ENCODE measurements at places on chromosomes 5 and 9. TPM values are rescaled to one million over a fixed set of nuclear protein-coding genes. Genes with fewer than 3 reads are reported as not detected.

The DBH gene
- polyA plus RNA-seq, result not detected

The LCN15 gene
- polyA plus RNA-seq, result not detected

The TERT gene
- polyA plus RNA-seq, result not detected

The CFAP157 gene
- 0.24 TPM for polyA plus RNA-seq

The RNF180 gene
- not detected for polyA plus RNA-seq

The ACTBL2 gene
- not detected for polyA plus RNA-seq

The CD180 gene
- polyA plus RNA-seq, result 0.63 TPM

The OR2S2 gene
- not detected for polyA plus RNA-seq

DNA sequence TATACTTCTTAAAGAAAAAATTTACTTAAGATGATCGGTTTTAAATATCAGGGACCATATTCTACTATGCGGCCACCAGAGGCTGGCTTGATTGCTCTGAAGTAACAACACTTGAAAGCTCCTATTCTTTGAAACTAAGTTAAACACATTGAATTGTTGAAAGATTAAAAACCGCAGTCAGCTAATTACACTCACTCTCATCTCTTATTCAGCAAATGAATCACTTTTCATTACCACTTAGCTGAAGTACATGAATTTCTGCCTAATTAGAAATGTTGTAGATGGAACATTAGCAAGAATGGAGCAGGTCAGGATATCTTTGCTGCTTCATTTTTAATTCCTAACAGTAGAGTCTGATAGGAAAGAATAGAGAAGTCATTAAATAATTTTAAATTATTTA, 42.3 kb downstream of the LSM11 start:
- H3K27me3 ChIP-seq, result no peaks in the 10 kb centered on the region
- H3K4me1 ChIP-seq, result no peaks in the 10 kb centered on the region
- H3K36me3 ChIP-seq, result peaks cover 45% of the 10 kb centered on the region
- DNase-seq, result no peak

DNA sequence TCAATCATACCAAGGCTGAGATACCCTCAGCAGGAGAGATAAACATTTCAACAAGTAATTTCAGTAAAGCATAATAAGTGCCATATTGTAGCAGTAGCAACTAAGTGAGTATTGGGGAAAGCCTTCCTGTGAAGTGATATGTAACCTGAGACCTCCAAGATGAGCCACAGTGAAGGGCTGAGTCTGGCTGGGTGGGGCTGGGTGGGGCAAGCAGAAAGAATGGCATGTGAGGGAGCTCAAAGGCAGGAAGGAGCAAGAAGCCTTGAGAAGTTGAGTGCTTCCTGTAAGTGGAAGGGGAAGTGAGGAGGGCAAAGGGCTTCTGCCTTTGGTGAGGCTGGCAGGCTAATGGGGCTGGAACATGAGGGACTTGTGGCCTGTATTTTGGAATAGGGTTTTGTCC, 19.7 kb upstream of the ASTN2 start:
- no peak overlapping the region for H3K4me3 ChIP-seq
- no peaks in the 10 kb centered on the region for H3K4me1 ChIP-seq
- no peaks in the 10 kb centered on the region for H3K27me3 ChIP-seq
- no peak overlapping the region for H3K27ac ChIP-seq
- DNase-seq, result no peak
- H3K36me3 ChIP-seq, result no peaks in the 10 kb centered on the region

GRCh38 chr5:164433106-164433870, 927.9 kb downstream of the MAT2B start:
- H3K4me3 ChIP-seq, result no peak overlapping the region
- no peaks in the 10 kb centered on the region for H3K36me3 ChIP-seq
- no peak for DNase-seq
- no peaks in the 10 kb centered on the region for H3K27me3 ChIP-seq

DNA sequence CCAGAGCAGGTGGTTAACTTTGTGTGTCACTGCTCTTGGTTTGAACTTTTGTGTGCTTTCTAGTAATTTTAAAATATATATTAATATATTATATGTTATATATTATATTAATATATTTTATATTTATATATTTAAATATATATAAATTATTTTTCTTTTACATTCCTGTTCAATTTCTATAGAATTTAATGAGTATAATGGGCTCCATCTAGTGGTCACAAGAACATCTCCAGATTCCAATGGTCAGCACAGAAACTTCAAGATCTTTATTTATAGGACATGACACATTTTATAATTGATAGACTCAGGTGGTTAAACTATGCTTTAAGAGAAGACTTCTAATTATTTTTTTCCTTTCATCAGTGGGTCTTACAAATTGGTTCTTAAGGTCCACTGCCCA, 39.1 kb downstream of the COL23A1 start:
- peaks cover 6% of the 10 kb centered on the region for H3K27me3 ChIP-seq
- H3K27ac ChIP-seq, result no peak overlapping the region
- peaks cover 8% of the 10 kb centered on the region for H3K4me1 ChIP-seq

DNA sequence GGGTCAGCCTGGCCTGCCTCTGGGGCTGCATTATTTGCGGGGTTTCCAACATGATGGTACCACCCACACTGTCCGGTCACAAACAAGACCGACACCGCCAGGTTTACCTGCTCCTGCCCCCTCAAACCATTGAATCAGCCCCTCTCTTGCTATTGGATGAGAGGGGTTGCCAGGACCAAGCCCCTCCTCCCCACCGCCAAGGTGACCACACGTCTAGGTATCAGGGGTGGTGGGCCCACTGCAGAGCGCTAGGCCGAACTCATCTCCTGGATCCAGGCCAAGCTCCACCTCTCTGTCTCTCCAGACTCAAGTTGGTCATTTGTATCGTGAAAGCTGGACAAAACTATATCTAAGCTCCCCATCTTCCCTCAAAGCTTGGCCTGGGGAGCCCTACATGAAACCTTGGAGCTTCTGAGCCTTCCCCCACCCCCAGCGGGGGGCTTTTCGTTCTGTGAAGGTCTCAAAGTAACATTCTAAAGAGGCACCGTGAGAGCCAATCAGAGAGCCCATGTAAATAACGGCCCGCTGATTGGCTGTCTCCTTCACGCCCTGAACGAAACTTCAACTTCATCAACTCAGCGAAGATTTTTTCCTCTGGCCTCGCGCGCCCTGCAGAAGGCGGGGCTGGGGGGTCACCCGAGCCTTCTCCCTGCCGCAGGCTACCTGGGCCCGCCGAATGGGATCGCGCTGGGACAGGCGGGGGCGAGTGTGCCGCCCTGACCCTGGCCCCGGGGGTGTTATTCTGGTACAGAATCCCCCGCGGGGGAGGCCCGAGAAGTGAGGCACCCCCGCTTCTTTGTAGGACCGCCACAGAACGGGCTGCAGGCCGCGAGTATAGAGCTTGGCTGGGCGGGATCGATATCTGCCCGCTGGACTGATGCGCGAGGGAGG, 49.6 kb upstream of the PSD2 start:
- peak overlapping the region; percentile 99 for H3K27ac ChIP-seq
- H3K27me3 ChIP-seq, result peaks cover 17% of the 10 kb centered on the region
- peaks cover 44% of the 10 kb centered on the region for H3K4me1 ChIP-seq
- H3K36me3 ChIP-seq, result no peaks in the 10 kb centered on the region
- peak overlapping the region; percentile 90 for H3K4me3 ChIP-seq
- peak; percentile 78 for DNase-seq

GRCh38 chr5:125521289-125521688, 774.9 kb upstream of the ZNF608 start:
- H3K36me3 ChIP-seq, result no peaks in the 10 kb centered on the region
- DNase-seq, result no peak
- no peaks in the 10 kb centered on the region for H3K27me3 ChIP-seq
- H3K4me3 ChIP-seq, result no peak overlapping the region

- peaks cover 17% of the 10 kb centered on the region for H3K27me3 ChIP-seq
- peak; percentile 47 for DNase-seq
- H3K4me1 ChIP-seq, result peaks cover 51% of the 10 kb centered on the region
- peaks cover 17% of the 10 kb centered on the region for H3K36me3 ChIP-seq
- H3K27ac ChIP-seq, result peak overlapping the region; percentile 95
These were observed 610 bp downstream of the PSIP1 start for GRCh38 chr9:15509931-15510788.

DNA sequence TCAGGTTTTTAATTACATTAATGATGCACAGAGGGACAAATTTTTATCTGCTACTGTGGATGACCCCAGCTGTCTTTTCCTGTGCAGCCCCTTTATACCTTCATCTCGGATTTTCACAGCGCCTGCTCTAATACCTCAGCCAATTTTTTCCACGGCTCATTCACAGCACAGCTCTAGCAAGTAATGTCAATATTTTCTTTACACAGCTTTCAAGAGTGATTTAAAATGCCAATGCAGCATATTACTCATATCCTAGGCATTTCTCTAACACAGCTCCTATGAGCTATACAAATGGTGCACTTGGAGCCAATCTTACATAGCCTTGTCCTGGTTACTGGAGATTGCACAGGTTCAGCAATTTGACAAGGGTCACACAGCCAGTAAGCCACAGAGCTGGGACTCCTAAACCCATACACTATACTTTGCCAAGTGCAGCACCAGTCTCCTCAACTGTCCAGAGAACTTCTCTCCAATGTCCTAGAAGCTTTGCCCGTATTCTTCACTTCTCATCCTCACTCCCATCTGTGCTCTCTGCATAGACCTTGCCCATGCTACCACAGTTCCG, 661.8 kb downstream of the DTWD2 start:
- H3K4me1 ChIP-seq, result no peaks in the 10 kb centered on the region
- H3K27me3 ChIP-seq, result no peaks in the 10 kb centered on the region
- no peak overlapping the region for H3K4me3 ChIP-seq
- no peak overlapping the region for H3K27ac ChIP-seq
- DNase-seq, result no peak
- H3K36me3 ChIP-seq, result peaks cover 6% of the 10 kb centered on the region

- no peak overlapping the region for H3K27ac ChIP-seq
- no peak for DNase-seq
- H3K4me3 ChIP-seq, result no peak overlapping the region
These were observed 393.3 kb downstream of the PLK2 start for GRCh38 chr5:58066557-58066956.

GRCh38 chr9:74846766-74847165, 41.0 kb downstream of the TRPM6 start:
- no peak overlapping the region for H3K27ac ChIP-seq
- no peaks in the 10 kb centered on the region for H3K36me3 ChIP-seq
- H3K4me1 ChIP-seq, result no peaks in the 10 kb centered on the region
- DNase-seq, result no peak
- no peak overlapping the region for H3K4me3 ChIP-seq

DNA sequence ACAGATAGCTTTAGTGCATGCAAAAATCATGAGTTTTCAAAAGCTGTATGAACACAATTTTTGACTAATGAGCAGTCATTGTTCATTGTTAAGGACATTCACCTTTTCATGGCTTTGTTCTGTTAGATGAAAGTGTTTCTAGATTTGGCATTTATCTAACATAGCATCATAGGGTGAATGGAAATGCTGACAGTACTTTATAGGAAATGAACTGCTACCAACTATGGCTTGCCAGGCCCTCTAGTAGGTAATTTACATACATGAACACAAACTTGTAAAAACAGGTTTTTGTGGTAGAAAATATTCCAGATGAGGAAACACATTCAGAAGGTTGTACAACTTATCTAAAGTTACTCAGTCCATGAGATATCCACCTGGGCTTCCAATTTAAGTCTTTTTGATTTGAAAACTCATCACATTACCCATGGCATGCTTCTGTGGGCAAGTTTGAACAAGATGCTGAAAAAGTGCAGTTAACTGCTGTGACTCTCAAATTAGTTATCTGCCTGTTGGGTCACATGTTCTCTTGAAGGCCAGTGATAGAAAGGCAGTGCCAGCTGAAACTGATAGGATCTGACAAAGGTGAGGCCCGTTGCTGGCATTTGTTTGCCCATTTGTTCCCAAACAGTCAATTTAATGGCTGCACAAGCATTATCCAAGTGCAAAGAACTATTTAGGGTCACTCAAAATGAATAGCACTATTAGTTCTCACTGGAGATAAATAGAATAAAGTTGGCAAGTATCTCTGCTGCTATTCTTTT, 399.1 kb downstream of the MAN2A1 start:
- H3K27ac ChIP-seq, result no peak overlapping the region
- no peaks in the 10 kb centered on the region for H3K36me3 ChIP-seq
- peaks cover 3% of the 10 kb centered on the region for H3K4me1 ChIP-seq
